Stimulated activated naive B cell treated with anti-CD40 and anti-IgM and Interleukin-4, amounts not matched to agents 10 μg/mL and 1 μg/mL and 100 μg/mL, for 72 hours (primary cell): ENCODE measurements at places on chromosomes 12 and 14.

GRCh38 chr12:77122661-77123060 is 57.3 kb upstream of the E2F7 start:
- DNase-seq, result no peak

GRCh38 chr14:66315548-66315947 is 170.6 kb upstream of the CCDC196 start:
- no peak for DNase-seq

GRCh38 chr12:97752129-97752528 is 289.5 kb downstream of the RMST start:
- no peak for DNase-seq

DNA sequence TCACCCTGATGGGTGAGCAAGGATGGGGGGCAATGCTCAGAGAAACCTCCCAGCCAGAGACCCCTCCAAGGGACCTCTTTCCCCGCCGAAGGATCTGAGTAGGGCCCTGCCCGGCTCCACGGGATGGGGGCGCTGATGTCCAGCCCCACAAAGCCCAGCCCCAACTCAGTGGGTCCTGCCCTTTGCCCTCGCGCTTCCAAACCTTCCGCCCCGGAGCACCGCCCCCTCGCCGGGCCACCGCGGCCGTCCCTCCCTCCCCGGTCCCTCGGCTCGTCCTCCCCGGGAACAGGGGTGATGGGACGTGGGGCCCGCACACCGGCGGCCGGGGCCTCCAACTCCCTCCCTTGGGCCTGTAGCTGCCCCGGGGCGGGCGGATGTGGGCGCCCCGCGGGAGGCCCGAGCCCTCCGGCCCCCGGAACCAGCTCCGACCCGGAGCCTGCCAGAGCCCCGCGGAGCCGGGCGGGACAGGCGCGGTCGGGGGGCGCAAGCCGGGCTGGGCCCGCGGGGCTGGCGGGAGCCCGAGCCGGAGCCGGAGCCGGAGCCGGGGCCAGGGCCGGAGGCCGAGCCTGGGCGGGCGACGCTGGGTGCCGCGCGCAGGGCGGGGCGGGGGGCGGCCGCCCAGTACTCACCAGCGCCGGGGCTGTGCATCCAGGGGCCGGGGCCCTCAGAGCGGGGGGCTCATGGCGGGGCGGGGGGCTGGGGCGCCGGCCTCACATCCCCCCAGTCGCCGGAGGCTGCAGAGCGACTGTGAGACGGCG is 386 bp downstream of the HDAC7 start:
- peak; percentile 48 for DNase-seq

DNA sequence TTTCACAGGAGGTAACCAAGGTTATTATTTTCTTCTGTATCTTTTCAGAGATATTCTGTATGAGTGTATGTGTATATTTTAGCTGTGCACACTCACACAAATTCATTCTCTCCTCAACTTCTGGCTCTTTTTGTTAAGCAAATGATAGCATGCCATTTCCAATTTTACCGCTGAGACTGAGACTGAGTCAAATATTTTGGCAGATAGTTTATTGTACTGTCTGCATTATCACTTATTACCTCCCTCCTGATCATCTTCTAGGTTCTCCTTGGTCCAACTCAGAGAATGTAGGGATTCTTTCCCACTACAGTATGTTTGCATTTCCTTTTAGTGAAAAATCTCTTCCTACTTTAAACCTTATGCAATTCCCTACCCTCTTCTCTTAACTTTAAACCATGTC is 33.3 kb downstream of the DACT1 start:
- no peak for DNase-seq

GRCh38 chr12:128586451-128587029 is 237.2 kb downstream of the SLC15A4 start:
- DNase-seq, result no peak

DNA sequence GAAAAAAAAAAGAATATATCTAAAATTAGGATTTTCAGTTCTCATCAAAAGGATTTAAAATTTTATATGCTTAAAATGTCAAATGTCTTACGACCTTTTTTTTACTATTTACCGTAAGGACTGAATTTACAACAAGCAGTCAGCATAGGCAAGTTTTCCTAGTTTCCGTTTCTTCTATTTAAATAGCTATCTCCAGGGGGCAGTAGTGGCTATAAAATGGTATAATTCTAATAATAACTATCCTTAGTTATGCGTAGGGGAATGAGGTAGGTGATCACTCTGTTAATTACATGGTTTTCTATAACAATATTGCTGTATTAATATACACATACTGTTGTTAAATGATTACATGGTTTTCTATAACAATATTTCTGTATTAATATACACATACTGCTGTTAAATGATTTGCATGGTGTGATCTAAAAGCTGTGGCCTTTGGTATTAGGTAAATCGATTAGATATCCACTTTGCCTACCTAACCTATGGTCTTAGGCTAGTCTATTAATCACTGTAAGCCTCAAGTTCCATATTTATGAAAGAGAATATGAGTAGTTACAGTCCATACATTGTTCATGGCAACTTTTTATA is 217.7 kb upstream of the PDZRN4 start:
- DNase-seq, result no peak

- DNase-seq, result no peak
Measured at GRCh38 chr12:24854017-24854416, 94.9 kb downstream of the BCAT1 start.

DNA sequence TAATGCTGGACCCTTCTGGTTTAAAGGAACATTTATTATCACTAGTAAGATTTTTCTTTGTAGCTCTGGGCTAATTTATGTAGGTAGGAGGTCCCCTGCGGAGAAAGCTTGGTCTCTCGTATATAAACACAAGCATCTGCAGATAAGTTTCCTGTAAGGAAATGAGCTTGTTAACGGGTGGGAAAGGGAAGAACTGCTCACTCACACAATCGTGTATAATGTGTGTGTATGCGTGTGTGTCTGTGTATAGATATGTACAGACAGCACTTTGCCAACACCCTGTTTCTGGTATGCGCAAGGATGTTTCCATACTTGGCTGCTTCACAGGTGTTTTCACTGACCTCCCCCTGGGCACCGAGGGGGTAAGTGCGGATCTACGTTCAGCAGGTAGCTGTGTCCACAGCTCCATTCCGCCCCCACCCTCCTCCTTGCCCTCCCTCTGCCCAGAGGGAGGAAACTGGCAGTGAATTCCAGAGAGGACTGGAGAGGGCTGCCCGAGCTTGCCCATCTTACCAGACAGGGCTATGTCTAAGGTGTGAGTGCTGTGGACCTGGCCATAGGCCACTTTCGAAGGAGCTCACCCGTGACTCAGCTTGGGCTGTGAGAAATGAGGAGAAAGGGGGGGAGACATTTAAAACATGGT is 65.2 kb downstream of the NINJ2 start:
- no peak for DNase-seq

DNA sequence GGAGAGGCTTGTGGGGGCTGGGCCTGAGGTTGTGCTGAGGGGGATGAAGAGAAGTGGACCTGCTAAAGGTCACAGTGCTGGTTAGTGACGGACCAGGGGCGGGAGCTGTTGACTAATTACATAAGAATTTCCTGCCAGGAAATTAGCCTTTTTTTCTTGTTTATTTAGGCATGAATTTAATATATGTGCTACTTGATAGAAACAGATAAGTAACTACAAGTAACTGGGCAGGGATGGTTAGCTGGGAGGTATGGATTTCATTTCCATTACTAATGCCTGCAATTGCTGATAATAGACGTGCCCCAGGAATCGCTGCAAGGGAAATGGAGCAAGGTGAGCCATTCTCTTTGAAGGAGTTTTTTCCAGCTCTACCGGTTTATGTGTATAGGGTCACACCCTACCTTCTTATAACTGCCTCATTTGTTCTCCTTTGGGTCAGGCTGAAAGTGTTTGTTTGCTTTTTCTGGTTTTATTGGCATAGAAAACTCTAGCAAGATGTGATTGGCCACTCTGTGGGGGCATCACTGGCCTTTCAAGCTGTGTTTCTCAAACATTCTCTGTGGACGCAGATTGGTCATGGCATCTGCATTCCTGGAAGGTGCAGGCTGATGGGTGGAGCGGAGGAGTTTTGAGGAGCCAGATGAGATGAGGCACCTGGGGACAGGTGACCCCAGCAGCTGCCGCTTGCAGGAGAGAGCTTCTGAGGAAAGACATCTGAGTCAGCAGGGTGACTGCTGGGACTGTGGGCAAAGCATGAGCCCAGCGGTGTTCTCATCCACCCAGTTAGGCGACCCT is 19.0 kb upstream of the GPRC5A start:
- DNase-seq, result no peak

DNA sequence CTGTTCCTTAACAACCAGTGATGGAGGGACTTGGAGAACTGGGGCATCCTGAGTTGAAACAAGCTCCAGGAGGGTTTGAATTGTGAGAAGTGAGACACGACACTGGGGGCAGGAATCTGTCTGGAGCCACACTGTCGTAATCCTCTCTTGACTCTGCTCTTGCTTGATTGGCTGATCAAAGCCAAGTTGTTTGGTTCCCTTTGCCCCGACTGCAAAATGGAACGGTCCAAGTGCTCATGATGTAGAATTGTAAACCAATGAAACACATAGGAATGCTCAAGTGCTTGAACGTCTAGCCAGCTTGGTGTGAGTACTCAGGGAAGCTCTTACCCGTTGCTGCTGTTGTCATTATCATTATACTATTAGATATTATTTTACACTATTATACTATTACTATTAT is 98.1 kb downstream of the TMEM132C start:
- DNase-seq, result no peak

DNA sequence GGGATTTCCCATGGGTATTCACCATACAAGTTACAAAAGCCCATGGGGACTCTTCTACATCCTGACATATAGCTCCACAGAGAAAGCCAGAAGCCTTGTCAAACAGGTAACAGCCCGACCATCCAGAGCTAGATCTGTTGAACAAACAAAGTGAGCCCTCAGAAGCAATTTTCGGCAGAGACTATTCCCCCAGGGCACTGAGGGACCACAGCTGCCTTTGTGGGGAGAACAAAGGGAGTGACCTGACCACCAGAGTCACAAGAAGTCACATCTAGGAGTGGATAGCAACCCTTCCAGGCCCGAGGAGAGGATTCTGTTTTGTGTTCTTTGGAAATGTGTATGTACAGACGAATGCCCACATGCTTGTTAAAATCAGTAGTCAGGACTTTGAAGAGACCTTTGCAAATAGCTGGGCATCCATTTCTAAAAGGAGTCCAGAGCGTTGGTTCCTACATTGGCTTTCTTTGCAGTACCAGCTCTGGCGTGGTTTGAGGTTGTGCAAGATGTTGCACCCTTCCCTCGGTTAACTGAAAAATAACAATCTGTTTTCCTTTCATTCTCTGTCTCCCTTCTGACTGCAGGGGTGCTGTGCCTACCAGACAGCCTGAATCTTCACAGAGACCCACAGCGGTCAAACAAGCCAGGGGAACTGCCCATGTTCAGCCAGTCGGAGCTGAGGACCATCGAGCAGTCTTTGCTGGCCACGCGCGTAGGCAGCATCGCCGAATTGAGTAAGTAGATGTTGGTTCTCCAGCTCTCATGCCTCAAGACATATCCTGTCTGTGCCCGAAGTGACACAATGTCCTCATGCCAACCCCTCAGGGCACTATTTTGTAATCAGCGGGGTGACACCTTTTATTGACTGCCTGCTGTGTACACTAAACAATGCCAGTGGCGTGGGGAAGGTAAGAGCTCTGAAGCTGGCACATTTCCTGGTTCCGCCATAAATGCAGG is 165.4 kb upstream of the PWP1 start:
- no peak for DNase-seq

DNA sequence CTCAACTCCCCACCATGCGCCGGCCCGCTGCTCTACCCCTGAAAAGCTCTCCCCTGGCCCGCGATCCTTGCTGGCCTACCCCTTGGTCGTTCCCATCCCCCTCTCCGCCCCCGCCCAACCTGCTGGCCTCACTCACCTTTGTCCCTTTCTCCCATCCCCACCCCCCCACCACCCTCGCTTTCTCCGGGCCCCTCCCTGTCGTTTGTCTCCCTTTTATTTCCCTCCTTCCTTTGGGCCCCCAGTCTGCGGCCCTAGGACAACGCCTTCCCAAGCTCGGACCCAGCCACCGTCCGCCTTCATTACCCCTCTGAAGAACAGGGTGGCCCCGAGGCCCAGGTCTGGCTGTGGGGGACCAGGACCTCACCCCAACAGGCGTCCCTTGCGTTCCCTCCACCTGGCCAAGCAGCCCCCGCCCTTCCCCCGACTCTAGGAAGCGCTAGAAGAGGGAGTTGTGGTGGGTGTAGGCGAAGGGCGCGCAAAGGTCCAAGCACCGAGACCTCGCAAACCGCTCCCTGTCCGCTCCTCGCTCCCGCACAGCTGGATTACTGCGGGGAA is 6.9 kb upstream of the SLC7A7 start:
- no peak for DNase-seq

GRCh38 chr12:93177208-93178153 is 200.2 kb upstream of the NUDT4 start:
- no peak for DNase-seq

DNA sequence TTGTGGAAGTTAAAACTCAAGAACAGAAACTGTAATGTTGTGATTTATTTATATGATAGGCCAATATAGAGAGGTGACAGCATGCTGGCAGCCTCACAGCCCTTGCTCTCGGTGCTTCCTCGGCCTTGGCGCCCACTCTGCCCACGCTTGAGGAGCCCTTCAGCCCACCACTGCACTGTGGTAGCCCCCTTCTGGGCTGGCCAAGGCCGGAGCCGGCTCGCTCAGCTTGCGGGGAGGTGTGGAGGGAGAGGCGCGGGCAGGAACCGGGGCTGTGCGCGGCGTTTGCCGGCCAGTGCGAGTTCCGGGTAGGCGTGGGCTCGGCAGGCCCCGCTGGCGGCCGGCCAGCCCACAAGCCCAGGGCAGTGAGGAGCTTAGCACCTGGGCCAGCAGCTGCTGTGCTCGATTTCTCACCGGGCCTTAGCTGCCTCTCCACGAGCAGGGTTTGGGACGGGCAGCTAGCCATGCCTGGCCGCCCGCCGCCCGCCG is 65.8 kb upstream of the SLC8A3 start:
- DNase-seq, result no peak

GRCh38 chr14:92678766-92679165 is 69.7 kb downstream of the LGMN start:
- DNase-seq, result no peak

DNA sequence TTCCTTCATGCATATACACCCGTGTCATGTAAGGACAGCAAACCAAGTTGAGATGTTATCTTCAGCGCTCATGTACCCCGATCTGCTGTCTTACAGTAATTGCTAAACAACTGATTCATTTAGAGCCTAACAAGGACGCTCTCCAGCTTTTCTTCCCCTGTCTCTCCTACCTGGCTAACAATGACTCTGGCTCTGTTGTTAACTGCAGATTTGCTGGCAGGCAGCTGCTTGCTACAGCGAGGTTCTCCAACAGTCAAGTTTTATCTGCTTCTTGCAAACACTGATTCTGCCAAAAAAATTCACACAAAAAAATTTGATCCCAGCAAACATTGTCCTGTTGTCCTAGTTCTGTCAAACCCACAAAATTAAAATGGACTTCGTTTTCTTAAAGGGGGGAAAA is 101.6 kb downstream of the OTX2 start:
- no peak for DNase-seq

- no peak for DNase-seq
Measured at GRCh38 chr12:115922952-115923564, 354.4 kb downstream of the MED13L start.
